GM12892 (cell line): ENCODE measurements at places on chromosomes 5 and 9.
A peak's percentile ranks its signal among the peaks of the same experiment; 100 is the strongest.

DNA sequence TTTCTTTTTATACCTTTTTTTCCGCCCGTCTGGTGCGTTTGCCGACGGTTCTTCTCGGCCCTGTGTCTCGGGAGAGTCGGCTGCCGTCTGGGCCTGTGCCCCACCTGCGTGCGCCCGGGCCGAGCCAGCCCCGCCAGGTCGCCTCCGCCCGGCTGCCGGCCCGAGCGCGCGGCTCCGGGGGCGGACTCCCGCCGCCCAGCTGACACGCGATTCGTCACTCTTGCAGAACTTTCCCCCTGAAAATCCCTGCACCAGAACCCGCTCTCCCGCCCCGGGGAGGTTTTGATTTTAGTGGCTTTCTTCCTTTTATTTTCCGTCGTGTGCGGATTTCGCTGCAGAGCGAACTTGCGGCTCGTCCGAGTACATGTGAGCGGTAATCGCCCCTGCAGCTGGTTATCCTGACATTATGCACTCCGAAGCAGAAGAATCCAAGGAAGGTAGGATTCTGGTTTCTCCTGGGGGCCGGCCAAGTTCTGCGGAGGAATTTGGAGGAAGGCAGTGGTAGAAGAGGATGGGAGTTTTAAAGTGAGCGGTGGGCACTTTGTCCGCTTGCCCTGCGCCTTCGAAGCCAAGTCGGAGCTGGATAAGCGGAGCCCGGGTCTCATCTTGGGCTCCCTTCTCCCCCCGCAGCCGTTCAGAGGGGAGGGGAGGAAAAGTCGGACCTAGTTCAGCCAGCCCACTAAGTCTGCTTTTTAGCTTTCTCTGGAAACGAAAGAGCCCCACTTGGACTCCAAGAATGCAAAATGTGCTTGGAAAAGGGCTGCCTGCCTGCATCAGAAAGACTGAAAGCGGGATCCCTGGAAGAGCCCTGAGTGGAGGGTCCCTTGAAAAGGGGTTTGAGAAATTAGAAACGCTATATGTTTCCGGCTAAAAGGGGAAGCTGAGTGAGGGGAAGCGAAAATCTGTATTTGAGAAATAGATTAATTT lies at the start of gene TNFAIP8:
Gene TNFAIP8 (plus strand): TSS at position 335 of the 927 bp plus-strand sequence. CDS start 72 bp downstream, at position 407.
- peak; percentile 47 for DNase-seq

DNA sequence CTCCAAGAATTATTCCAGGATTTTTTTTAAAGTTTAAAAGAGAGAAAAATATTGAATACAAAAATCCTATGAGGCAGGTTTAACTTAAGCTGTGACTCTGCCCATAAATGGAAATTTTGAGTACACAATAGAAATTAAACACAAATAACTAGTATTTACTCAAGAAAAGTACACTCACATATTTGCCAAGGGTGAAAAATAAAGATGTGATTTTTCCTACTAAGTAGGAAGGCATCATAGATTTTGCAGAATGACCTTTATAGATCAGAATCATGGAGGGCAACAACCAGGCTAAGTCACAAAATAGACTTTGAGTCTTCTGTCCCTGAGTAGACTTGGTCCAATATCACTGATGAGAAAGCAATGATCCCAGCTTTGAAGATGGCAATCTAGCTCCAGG lies 102.7 kb upstream of the SLC12A2 start:
- DNase-seq = no peak

- no peak for DNase-seq
These were observed 29.2 kb upstream of the NEK6 start for GRCh38 chr9:124228516-124228915.

DNA sequence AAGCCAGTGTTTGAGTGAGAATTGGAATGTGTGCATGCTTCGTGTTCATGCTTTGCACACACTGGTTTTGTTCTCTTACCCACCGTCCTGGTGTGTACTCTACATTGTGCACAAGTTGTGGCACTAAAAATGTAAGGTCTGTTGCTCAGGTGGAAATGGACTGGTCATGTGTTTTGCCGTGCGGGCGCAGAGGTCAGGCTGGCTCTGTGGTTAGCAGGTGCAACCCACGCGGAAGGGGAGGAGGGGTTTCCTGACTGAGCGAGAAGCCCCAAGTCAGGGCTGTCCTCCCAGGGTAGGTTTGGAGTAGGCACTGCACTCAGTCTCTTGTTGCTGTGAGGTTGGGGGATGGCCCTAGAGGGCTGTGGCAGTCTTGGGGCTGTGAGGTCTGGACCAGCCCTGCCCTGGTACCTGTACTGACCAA lies 86.6 kb downstream of the EHMT1 start:
- peak; percentile 74 for DNase-seq

DNA sequence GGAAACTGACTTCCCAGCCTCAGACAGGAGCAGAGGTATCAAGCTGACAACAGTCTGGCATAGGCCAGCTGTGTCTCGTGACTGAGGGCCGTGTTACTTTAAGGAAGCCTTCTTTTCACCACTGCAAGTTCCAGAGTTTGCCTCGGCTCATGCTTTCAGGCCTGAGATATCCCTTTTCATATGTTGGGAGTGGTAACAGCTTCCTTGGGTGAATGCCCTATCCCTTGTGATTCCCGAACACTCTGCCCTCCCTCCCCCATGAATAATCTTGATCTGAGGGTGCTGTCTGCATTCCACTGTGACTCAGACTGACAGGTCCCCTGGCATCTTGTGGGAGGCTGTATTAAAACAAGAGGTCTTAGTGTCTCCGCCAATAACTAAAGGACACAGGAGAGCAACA lies 49.7 kb upstream of the ARL15 start:
- no peak for DNase-seq

DNA sequence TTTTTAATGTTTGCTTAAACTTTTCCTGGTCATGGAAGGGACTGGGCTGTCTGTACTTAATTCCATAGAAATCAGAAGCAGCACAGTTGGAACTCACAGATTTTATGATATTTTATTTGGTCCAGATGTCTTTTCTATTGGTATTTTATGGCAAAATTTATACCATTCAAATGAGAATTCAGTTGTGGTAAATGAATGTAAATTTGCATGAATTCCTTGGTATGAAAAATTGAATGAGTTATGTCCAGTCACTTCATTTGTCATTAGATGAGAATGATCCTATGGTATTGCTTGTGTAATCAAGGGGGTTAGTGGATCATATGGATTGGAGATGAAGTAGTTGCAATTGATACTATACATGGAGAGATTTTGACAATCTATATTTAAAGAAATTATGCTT lies 188.0 kb downstream of the KDM4C start:
- DNase-seq = no peak

DNA sequence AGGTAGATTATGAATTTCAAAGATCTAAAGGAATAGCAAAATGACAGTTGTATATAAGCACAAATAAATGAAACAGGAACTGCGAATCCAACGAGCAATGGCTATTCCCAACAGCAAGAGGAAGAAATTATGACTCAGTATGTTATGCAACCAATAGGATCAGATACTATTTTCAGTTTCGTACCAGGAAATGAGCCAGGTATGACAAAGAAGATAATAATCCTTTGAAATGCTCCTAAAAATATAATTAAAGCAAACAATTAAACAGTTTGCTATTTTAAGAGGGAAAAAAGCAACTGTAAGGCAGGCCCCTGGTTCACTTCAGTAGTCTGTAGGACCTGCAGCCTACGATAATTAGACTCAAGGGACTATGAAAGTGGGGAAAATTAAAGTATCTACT lies 58.9 kb downstream of the AUH start:
- DNase-seq = no peak

DNA sequence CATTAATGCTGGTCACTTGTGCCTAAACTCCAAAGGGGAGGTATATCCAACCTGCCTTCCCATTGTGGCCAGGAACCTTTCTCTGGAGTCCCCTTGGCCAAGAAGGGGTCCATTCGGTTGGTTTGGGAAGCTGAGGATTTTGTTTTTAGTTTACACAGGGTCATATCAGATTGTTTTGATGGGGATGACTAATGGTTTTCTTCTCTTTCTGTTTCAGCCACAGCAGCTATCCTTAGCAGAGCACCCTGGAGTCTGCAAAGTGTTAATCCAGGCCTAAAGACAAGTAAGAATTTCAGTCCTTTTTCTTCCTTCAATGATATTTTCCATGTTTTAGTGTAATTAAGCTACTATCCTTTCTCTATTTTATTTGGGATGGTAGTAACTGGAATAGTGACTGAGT lies 127.8 kb upstream of the CCDC152 start:
- DNase-seq = no peak

- DNase-seq = no peak
These were observed 77.7 kb upstream of the ADAMTS2 start for GRCh38 chr5:179422908-179423481.

DNA sequence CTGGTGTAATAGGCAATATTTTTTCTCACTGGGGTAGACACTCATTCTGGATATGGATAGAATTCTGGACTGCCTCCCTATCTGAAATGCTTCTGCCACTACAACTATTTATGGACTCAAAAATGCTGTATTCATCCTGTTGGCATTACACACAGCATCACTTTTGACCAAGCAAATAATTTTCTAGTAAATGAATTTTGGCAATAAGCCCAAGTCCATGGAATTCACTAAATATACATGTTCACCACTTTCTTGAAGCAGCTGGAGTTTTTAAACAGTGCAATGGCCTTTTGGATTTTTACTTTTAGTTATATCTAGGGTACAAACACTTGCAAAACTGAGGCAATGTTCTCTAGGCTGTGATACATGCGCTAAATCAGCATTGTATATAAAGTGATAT lies 724.9 kb upstream of the EDIL3 start:
- DNase-seq = no peak

GRCh38 chr5:111229221-111229835 lies 5.1 kb downstream of the CAMK4 start:
- no peak for DNase-seq

DNA sequence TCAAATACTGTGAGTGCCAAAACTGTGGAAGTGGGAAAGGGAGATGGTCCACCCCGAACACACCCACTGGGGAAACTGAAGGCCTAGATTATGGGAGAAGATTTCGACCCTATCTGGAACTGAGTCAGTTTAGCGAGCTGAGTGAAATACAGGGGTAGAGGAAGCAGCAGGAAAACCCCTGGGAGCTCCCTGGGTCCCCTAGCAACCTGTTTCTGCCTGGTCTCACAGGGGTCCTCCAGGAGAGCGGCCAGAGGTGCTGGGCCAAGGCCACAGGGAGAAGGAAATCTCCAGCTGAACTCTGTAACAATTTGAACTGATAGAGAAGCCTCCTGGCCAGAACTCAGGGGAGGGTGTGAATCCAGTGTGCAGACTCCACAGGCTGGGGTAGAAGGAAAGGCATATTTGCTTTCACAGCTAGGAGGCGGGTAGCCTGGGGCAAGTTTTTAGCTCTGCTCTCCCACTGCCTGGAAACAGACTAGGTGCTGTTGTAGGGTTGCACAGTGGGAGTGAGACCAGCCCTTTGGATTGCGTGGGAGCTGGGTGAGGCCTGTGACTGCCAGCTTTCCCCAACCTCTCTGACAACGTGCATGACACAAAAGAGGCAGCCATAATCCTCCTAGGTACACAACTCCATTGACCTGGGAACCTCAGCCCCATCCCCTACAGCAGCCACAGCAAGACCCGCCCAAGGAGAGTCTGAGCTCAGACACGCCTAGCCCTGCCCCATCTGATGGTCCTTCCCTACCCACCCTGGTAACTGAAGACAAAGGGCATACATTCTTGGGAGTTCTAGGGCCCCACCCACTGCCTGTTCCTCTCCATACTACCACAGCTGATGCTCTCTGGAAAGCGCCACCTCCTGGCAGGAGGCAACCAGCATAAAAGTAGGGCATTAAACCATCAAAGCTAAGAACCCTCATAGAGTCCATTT lies 78.8 kb upstream of the GPBP1 start:
- DNase-seq = no peak

- no peak for DNase-seq
These were observed 11.0 kb downstream of the UBAC1 start for GRCh38 chr9:135950135-135950682.

- DNase-seq = no peak
These were observed at the start of gene SLC1A3 for GRCh38 chr5:36606428-36607113. TSS of gene SLC1A3 (plus strand) at chr5:36606606. CDS start at chr5:36608424, 1,818 bp downstream.
